ENCODE measurements at places on chromosomes 7 and 10.

DNA sequence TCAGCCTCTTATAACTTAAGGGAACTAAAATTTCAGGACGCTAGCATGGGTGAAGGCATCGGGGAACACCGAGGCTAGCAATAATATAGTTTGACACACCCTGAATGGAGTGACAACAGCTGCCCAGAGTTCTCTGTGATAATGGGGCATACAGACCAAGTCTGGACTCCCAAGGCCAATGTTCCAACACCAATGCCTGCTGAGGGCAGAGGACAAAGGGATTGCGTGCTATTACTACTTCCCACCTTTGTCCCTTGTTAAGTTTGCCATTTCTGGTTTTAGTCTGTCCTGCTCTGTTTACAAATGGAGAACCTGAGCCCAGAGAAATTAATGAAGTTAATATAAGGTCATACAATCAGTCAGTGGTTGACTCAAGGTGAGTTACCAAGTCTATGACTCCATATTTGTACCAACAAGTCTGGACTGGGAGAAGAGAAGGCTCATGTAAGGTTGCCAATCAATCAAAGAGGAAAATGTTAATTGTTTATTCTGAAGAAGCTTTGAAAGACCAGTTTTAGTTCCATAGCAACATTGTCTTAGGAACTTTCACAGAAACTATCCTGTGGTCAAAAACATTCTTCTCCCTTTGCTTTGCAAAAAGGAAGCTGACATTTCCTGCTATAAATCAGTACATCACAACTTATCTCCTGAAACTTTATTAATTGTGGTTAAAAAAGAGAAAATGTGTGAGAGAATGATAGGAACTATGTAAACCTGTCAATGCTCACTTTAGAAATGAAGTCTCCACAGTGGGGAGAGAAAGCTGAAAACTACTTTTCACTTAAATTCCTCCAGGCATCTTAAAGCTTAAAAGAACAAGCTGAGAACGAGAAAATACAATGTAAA lies 74.5 kb downstream of the CCDC6 start:
- no peak for DNase-seq

- DNase-seq = no peak
Measured at GRCh38 chr7:30448461-30449189, 30.0 kb downstream of the NOD1 start.

GRCh38 chr10:73759512-73760115 lies 15.4 kb downstream of the SEC24C start:
- DNase-seq = no peak

- peak; percentile 71 for DNase-seq
Measured at GRCh38 chr10:90930070-90930837, 9.4 kb upstream of the ANKRD1 start.

- DNase-seq = no peak
Measured at GRCh38 chr7:151674161-151674920, 154.6 kb upstream of the RHEB start.

DNA sequence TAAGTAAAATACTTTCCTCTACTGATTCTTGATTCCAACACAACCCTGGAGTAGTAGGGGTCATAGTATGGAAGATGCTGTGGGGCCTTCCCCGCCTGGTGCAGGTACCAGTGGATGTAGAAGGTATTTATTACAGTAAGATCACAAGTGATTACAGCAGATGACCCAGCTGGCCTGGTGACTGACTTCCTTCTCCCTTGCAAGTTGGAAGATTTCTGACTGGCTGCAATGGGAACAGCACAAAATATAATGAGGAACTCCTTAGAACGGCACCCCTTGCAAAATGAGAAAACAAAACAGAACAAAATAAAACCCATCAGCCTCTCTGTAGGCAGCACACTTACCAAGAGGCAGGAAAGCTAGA lies 61.7 kb upstream of the TARP start:
- no peak for DNase-seq

DNA sequence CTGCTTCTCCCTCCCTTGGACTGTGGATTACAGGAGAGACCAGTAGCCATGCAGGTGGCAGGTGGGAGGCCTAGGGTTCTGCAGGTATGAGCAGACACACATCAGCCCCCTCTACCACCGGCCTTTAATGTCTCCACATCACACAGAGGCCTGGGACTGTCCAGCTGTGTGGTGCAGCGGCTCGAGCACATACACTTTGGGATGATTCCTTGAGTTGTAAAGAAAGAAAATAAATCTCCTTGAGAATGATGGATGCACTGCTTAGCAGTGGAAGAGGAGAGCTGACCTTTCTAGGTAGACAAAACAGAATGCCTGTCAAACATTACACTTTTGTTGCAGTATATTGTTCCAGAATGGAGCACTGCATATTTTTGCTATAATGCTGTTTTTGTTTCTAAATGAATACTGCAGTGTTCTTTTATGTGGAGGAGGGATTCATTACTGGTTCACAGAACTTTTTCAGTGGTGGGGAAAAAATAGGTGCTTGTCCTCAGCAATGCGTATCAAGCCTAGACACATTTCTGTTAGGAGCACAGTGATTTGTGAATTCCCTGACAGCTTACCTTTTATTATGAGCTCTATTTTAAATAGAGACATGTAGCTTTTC lies 66.0 kb downstream of the PTPRE start:
- no peak for DNase-seq

- no peak for DNase-seq
Measured at GRCh38 chr10:75634947-75635346, 203.5 kb downstream of the LRMDA start.

DNA sequence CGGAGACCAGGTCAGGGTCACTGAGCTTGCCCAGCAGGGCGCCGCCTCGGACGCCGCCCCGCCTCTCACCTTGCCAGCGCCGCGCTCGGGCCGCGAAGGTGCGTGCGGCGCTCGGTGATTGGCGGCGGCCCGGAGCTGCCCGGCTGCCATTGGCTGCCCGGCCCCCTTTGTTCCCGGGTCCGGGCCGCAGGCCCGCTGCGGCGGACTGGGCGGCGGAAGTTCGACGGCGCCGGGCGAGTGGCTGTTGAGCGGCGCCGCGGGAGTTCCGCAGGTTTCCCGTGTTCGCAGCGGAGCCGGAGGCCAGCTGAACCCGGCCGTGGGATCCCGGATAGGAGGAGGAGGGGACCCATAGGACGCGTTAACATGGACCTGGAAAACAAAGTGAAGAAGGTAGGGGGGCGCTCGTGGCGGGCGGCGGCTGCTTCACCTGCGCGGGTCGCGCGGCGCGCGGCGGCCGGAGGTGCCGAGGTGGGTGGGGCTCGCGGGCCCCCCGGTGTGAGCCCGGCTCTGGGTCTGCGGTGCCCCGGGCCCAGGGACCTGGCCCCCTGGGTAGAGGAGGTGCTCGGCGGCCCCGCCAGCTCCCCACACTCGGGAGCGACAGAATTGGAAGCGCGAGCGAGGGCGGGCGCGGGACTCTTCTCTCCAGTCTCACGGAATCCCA lies at the start of gene TES:
Gene TES (plus strand): TSS at position 195 of the 661 bp plus-strand sequence. CDS start 169 bp downstream, at position 364.
- DNase-seq = peak; percentile 74

DNA sequence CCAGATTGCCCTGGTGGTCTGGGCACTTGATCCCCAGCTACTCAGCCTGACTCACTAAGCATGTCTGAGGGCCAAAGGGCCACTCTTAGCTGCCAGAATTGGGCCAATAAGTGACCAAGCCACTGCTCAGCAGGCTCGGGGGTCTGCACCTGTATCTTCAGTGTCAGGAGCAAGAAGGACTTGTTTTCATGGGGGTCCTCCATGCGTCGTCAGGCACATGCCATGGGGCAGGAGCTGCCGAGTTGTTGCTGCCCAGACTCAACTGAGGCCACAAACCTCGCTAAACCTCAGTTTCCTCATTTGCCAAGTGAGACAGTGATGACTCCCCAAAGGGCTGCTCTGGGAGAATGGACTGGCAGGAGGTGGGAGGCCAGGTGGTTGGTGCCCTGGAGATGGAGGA lies 158.6 kb upstream of the GDF10 start:
- no peak for DNase-seq

GRCh38 chr10:3045471-3046209 lies 21.7 kb upstream of the PFKP start:
- peak; percentile 67 for DNase-seq

DNA sequence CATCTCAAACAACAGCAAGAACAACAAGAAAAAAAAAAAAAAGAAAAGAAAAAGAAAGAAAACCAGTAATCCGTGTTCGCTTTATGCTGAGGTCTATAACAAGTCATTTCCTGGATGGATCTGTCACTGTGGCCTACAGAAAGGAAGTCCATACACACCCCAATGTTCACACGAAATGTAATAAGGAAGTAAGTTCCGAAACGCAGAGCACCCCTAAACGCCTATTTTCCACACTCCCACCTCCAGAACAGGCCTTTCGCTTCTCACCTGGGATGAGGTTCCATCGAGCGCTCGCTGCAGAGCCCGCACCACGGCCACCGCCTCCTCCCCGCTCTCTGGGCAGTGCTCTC lies 735 bp downstream of the ZNF394 start:
- DNase-seq = no peak

- DNase-seq = peak; percentile 69
Measured at GRCh38 chr10:89923661-89924060, 222.3 kb downstream of the KIF20B start.

GRCh38 chr7:155193716-155194115 lies 104.0 kb upstream of the INSIG1 start:
- DNase-seq = no peak

DNA sequence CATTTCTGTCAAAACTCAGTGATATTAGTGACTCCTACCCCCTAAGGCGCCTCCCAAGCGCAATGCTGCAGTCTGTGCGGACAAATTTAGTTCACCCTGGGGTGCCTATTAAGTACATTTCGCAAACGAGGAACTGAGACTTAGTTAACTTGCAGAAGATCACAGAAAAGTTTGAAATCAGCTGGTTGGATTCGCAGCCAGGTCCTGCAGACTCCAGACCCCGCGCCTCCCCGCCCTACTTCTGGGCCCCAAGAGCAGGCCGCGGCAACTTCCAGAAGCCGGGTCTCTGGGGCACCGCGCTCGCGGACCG lies 588 bp downstream of the CYREN start:
- no peak for DNase-seq

DNA sequence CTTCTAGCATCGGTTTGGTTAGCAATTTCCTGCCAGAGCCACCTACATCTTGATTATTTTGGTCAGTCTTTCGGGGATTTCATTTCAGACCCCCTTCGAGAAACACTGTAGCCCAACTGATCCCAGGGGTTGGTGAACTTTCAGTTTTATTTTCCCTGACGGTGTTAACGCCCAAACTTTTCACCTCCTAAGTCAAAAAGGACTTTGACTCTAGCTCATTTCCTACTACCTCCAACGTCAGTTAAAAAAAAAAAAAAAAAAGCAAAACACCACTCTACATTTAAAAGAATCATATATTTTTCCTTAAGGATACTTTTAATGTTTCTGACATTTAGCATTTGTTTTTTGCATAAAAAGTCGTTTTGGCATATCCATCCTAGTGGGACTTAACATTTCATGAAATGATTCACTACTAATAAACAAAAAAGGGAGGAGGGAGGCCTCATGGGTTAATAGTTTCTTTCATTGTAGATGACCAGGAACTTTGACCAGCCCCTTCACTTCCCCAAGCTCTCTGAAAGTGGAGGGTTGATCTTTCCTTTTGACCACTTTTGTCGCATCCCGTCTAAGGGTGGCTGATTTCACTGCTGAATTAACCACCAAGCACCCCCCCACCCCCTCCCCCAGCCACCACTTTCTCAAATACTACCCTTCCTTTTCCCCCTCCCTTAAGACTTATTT lies 764 bp upstream of the TCF7L2 start:
- no peak for DNase-seq

DNA sequence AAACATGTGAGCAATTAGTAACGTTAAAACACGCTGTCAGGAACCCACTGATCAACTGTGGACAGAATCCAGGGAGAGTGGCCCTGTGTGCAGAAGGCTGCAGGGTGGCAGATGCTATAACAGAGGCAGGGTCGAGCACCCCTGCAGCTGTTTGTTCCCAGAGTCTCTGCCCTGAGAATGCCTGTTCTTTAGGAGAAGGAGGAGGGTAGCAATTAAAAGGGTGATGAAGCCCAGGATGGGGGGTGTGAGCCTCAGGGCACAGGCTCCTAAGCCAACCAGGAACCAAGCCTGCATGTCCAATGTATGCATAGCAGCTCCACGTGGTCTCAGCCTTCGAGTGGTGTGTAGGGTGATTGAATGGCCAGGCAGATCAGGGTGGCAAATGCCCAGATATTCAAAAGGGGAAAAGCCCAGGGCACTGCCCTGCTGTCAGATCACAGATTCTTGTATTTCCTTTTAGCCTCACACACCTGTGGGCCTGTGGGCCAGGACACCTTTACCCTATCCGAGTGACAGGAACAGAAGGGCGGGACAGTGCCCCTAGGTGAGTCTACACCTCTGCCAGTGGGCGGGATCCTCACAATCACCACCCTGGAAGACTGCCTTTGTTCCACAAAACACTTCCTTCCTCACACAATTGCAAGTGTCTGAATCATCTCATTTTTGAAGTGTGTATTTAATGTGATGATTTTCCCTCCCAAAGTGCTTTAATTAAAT lies 7.3 kb downstream of the WDFY4 start:
- no peak for DNase-seq

DNA sequence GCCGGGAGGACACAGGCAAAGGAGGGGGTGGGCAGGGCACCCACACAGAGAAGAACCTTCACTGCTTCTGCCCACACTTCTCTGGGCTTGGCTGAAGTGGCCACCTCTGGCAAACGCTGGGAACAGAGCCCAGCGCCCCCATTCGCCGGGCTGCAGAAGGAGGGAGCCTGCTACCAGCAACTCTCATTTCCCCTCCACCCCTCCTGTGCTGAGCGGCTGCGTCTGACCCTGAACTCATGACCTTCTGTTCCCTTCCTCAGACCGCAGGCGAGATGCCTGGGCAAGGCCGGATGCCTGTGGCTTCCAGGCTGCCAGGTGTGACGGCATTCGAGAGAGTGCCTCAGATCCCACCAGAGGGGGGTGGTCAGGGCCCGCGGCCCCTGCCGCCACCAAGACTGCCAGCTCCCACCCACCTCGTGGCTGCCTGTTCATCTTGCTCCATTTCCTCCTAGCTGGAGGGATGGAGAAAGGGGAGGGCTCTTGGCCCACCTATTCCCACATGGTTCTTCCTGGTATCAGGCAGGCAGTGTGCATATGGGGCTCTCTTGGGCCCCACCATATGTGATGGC lies 19.8 kb downstream of the DNAJB12 start:
- peak; percentile 100 for DNase-seq

DNA sequence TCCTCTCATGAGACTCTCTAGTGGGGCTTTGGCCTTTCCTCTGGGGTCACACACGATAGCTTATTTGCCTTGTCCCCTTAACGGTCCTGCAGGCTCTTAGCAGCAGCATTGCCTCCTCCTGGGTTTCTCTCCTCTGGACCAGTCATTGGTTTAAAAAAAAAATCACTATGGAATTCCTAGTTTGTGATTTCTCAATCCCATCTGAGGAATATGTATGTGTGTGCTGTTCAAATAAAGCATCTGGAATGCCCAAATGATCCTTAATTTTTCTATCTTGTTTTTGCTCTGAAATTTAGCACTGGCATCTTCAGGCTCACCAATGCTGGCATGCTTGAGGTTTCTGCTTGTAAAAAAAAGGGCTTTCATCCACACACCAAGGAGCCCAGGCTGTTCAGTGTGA lies 30.5 kb downstream of the ACTA2 start:
- no peak for DNase-seq

- DNase-seq = no peak
Measured at GRCh38 chr7:138316421-138317043, 143.5 kb upstream of the TRIM24 start.

GRCh38 chr10:93994438-93994801 lies 689 bp downstream of the PLCE1 start:
- no peak for DNase-seq

GRCh38 chr10:113272511-113272910 lies 280.3 kb upstream of the HABP2 start:
- no peak for DNase-seq

GRCh38 chr7:95367606-95368005 lies 28.6 kb downstream of the PON3 start:
- DNase-seq = no peak

- no peak for DNase-seq
Measured at GRCh38 chr10:14329746-14330173, 964 bp downstream of the FRMD4A start.

- no peak for DNase-seq
Measured at GRCh38 chr7:6614953-6615722, at the start of gene ZNF853. ZNF853 (plus strand) TSS chr7:6615610; CDS start chr7:6616175, 565 bp downstream.
